Lower lobe of right lung (tissue), 2 donors: ENCODE measurements at places on chromosomes 13 and 19.

GRCh38 chr19:57887195-57887941, 1.5 kb downstream of the ZNF814 start:
- no peak for DNase-seq
- H3K27ac ChIP-seq, result no peak overlapping the region
- no peaks in the 10 kb centered on the region for H3K27me3 ChIP-seq
- peak overlapping the region; percentile 67 for H3K4me3 ChIP-seq
- no peaks in the 10 kb centered on the region for H3K36me3 ChIP-seq
- H3K4me1 ChIP-seq, result peaks cover 4% of the 10 kb centered on the region

- peak overlapping the region; percentile 81 for H3K27ac ChIP-seq
- no peaks in the 10 kb centered on the region for H3K27me3 ChIP-seq
- H3K36me3 ChIP-seq, result peaks cover 61% of the 10 kb centered on the region
- H3K4me3 ChIP-seq, result peak overlapping the region; percentile 9
Measured at GRCh38 chr19:18848878-18849661, 17.3 kb downstream of the UPF1 start.

DNA sequence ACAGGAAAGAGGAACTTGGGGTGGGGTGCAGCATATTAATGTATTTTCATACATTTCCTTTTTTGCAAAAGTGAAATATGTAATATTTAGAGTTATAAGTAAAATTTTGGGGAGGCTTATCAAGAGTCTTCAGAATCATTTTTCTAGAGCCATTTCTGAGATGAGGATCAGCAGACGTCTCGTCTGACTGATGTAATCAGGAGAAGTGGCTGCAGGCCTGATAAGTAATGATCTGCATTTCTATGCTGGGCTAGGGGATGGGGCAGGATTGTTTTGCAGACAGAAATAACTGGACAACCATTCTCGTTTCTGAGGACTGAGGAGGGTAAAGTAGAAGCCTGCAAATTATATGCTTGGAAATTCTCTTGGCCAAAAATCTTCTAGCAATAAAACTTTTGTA, 89.2 kb upstream of the ARGLU1 start:
- H3K27me3 ChIP-seq, result no peaks in the 10 kb centered on the region
- no peak for DNase-seq
- H3K36me3 ChIP-seq, result no peaks in the 10 kb centered on the region

DNA sequence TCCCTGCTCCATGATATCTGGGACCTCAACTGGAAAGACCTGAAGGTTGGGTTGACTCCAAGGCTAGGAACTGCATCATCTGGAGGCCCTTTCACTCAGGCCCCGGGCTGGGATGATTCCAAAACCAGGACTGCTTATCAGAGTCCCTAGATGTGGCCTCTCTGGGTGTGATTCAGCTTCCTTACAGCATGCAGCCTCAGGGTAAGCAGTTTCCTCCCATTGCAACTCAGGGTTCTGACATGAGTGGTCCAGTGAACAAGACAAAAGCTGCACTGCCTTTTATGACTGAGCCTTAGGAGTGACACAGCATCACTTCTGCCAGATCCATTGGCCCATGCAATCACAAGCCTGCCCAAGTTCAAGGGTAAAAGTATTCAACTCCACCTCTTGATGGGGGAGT, 502.8 kb downstream of the COG6 start:
- H3K36me3 ChIP-seq, result no peaks in the 10 kb centered on the region
- H3K4me3 ChIP-seq, result no peak overlapping the region
- no peaks in the 10 kb centered on the region for H3K27me3 ChIP-seq
- no peaks in the 10 kb centered on the region for H3K4me1 ChIP-seq

DNA sequence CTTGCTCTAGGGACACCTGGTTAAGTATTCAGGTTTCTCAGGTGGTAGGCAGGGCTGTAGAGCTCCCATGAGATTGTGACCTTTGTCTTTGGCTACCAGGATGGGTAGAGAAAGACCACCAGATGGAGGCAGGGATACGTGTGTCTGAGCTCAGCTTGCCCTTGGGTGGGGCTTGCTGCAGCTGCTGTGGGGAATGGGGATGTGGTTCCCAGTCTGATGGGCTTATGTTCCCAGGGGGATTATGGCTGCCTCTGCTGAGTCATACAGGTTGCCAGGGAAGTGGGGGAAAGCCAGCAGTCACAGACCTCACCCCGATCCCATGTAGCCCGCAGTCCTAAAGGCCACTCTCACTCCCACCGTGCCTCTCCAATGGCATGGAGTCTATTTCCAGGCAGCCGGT, 659.9 kb upstream of the KLF12 start:
- H3K4me3 ChIP-seq, result no peak overlapping the region
- no peaks in the 10 kb centered on the region for H3K27me3 ChIP-seq
- no peaks in the 10 kb centered on the region for H3K4me1 ChIP-seq
- no peaks in the 10 kb centered on the region for H3K36me3 ChIP-seq

GRCh38 chr13:74090869-74091605, 43.2 kb downstream of the KLF12 start:
- H3K36me3 ChIP-seq, result no peaks in the 10 kb centered on the region
- H3K27ac ChIP-seq, result no peak overlapping the region
- no peak for DNase-seq
- H3K4me1 ChIP-seq, result no peaks in the 10 kb centered on the region
- no peak overlapping the region for H3K4me3 ChIP-seq
- no peaks in the 10 kb centered on the region for H3K27me3 ChIP-seq

DNA sequence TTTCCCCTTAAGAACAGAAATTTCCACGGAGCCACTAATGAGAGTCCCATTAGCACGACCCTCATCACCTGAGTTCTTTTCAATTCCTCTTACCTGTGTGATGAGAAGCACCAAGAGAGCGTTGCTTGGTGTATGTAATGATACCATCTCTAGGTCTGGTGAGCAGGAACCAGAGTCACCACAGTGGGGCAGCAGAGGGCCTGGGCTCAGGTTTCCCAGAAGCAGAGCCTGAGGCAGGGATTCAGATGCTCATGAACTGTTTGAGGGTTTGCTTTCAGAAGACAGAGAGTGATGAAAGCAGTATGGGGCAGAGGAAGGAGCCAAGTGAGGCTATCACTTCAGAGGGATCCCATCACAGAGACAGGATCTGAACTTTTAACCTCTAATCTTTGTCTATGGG, 3.1 kb upstream of the PTPRH start:
- H3K27me3 ChIP-seq, result peaks cover 7% of the 10 kb centered on the region
- no peak overlapping the region for H3K27ac ChIP-seq
- no peaks in the 10 kb centered on the region for H3K36me3 ChIP-seq
- no peak overlapping the region for H3K4me3 ChIP-seq
- H3K4me1 ChIP-seq, result peaks cover 10% of the 10 kb centered on the region
- no peak for DNase-seq

DNA sequence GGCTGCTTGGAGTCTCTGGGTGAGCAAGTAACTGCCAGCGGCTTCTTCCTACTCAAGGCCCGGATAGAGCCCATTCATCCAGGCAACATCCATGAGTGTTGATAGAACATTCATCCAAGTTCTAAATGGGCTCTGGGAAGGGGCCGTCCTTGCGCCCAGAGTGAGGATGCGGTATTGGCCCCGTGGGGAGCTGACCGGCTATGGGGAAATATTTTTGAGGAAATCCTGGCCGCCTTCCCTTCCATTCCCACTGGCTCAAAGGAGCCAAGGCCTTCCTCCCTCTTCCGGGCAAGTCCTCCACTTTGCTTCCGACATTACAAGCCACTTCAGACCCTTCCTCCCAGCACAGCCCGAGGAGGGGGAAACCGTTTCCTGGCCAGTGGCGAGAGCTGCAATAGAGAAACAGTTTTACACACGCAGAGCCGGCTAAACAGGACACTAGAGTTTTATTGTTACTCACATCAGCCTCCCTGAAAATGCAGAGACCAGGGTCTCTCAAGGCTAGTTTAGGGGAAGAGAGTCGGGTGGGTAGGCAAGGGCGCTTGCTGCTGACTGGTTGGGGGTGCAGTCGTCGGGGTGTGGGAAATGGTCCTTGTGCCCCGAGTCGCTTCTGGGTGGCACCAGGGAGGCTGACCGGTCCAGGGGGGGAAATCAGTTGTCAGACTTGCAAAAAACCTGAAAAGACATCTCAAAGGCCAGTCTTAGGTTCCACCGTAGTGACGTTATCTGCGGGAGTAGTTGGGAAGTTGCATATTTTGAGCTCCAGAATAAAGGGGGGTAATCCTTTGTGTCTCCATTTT, 37.5 kb downstream of the C13orf46 start:
- peaks cover 7% of the 10 kb centered on the region for H3K4me1 ChIP-seq
- H3K4me3 ChIP-seq, result no peak overlapping the region
- H3K36me3 ChIP-seq, result no peaks in the 10 kb centered on the region
- H3K27ac ChIP-seq, result no peak overlapping the region
- H3K27me3 ChIP-seq, result peaks cover 4% of the 10 kb centered on the region

GRCh38 chr13:75368167-75368566, 113.8 kb downstream of the TBC1D4 start:
- no peak for DNase-seq
- peak overlapping the region; percentile 15 for H3K27ac ChIP-seq
- no peak overlapping the region for H3K4me3 ChIP-seq
- H3K4me1 ChIP-seq, result peaks cover 41% of the 10 kb centered on the region

DNA sequence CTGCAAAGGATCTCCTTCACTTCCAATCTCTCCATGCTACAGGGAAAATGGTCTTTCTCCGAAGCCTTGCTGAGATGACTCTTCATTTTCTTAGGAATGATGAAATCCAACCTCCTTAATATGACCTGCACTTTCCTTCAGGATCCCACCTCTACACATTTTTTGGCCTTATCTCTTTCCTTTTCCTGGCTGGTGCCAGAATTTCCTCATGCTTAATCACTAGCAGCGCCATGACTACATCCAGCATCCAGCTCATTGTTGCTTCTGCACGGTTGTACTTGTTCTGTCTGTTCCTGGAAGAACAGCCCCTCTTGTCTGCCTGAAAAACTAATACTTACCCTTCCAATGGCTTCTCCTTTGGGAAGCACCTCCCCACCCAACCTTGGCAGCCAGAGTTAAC, 68.4 kb downstream of the TEX26 start:
- H3K4me1 ChIP-seq, result no peaks in the 10 kb centered on the region
- no peak overlapping the region for H3K27ac ChIP-seq
- DNase-seq, result no peak
- no peak overlapping the region for H3K4me3 ChIP-seq
- no peaks in the 10 kb centered on the region for H3K36me3 ChIP-seq

GRCh38 chr19:12669270-12670158, 2.9 kb downstream of the WDR83 start:
- peak; percentile 86 for DNase-seq
- H3K27me3 ChIP-seq, result no peaks in the 10 kb centered on the region
- H3K36me3 ChIP-seq, result peaks cover 38% of the 10 kb centered on the region

- no peaks in the 10 kb centered on the region for H3K36me3 ChIP-seq
- H3K27ac ChIP-seq, result no peak overlapping the region
- H3K4me3 ChIP-seq, result no peak overlapping the region
- no peaks in the 10 kb centered on the region for H3K4me1 ChIP-seq
Measured at GRCh38 chr13:80214050-80214449, 126.9 kb downstream of the SPRY2 start.

DNA sequence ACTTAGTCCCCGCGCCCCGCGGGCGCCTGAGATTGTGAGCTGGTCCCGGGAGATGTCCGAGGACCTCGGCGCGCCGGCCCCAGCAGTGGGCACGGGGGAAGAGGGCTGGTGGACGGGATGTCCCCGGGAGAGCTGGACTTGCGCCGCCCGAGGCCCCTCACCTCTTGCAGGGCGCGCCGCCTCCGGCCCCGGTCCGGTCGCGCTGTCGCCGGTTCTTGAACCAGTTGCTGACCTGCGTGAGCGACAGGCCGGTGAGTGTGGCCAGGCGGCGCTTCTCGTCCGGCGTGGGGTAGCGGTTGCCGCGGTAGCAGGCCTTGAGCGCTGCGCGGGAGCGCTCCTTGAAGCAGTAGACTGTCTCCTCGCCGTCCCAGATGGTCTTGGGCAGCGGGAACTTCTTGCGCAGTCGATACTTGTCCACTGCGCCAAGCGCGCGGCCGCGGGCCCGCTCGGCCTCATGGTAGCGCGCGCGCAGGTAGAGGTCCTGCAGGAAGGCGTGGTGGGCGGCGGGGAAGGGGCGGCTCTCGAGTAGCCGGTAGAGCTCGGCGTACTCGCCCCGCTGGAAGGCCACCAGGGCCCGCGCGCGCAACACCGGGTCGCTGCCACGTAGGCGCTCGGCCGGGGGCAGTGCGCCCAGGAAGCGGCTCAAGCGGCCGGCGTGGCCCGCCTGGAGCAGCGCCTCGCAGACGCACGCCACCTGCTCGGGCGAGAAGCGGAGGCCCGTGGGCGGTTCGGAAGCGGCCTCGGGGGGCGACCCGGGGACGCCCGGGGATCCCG, 984 bp downstream of the SIX5 start:
- H3K36me3 ChIP-seq, result peaks cover 4% of the 10 kb centered on the region
- H3K27me3 ChIP-seq, result peaks cover 25% of the 10 kb centered on the region
- DNase-seq, result peak; percentile 81
- peaks cover 43% of the 10 kb centered on the region for H3K4me1 ChIP-seq

- peaks cover 65% of the 10 kb centered on the region for H3K36me3 ChIP-seq
- H3K27me3 ChIP-seq, result no peaks in the 10 kb centered on the region
- H3K4me1 ChIP-seq, result peaks cover 98% of the 10 kb centered on the region
- H3K4me3 ChIP-seq, result peak overlapping the region; percentile 37
- no peak for DNase-seq
- peak overlapping the region; percentile 86 for H3K27ac ChIP-seq
Measured at GRCh38 chr19:54206831-54207177, 6.1 kb downstream of the RPS9 start.

DNA sequence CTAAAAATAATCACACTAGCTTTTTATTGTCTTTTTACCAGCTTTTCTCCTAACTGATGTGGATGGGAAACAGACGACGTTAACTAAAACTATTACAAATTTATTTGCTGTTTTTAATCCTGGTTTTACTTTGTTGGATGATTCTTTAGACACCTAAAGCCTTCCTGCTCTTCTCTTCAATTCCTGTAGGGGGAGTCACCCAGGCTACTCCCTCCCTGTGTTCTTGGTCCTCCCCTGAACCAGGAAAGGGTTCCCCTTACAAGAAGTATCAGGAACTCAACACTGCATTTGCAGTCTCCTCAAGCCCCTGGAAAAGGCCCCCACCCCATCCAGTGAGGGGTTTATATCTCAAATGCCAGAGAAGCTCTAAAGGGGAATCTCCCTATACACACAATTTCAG, 206.1 kb downstream of the SUCLA2 start:
- no peak for DNase-seq
- H3K27me3 ChIP-seq, result no peaks in the 10 kb centered on the region
- no peak overlapping the region for H3K27ac ChIP-seq

GRCh38 chr13:44627441-44627840, 51.3 kb upstream of the TSC22D1 start:
- H3K4me3 ChIP-seq, result no peak overlapping the region
- no peak overlapping the region for H3K27ac ChIP-seq
- no peaks in the 10 kb centered on the region for H3K27me3 ChIP-seq
- H3K36me3 ChIP-seq, result no peaks in the 10 kb centered on the region
- no peak for DNase-seq
- no peaks in the 10 kb centered on the region for H3K4me1 ChIP-seq

GRCh38 chr13:78779608-78780007, 120.7 kb upstream of the OBI1 start:
- H3K36me3 ChIP-seq, result no peaks in the 10 kb centered on the region
- no peaks in the 10 kb centered on the region for H3K4me1 ChIP-seq
- H3K27me3 ChIP-seq, result no peaks in the 10 kb centered on the region

DNA sequence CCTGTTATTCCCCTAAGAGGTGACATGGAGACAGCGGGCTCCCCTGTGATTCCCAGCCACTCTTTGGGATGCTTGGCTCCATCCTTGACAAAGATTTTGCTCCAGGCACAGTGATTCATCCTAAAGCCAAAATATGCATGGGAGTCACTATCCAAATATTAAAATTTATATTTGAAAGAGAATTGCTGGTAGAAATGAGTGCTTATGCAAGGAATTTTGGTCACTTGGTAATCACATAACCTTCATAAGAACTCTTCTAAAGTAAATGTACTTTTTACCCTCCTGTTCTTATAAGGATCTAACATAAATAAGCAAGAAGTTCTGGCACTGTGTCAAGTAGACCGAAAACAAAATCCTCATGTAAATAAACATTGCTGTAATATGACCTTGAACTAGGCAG, 385.8 kb downstream of the ITGBL1 start:
- DNase-seq, result no peak
- no peaks in the 10 kb centered on the region for H3K4me1 ChIP-seq
- no peak overlapping the region for H3K4me3 ChIP-seq
- H3K27ac ChIP-seq, result no peak overlapping the region
